ENCODE measurements at places on chromosomes 1 and 21. TPM values are rescaled to one million over a fixed set of nuclear protein-coding genes. Genes with fewer than 3 reads are reported as not detected.

FCRL1 gene
- 0.09 TPM for total RNA-seq

ATP6V1G3 gene
- total RNA-seq, result not detected

TSPEAR gene
- 0.04 TPM for total RNA-seq

PCP4L1 gene
- 0.04 TPM for total RNA-seq

DNA sequence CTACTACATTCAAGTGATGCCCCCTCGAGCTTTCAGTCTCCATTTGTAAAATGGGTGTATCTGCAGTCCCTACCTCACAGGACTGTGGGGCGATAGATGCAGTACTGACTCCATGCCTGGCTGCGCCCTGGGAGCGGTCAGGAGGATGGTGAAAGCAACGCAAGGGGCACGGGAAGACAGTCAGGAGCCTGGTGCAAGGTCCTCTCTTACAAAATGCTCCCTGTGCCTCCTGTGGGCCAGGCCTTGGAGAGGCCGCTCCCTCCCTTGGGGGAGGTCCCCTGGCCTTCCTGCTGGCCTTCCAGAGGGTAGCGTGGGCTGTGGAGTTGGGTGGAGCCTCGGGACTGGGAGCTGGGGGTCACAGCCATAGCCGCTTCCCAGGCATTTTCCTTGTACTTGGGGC lies 21.6 kb downstream of the FAM151A start:
- H3K36me3 ChIP-seq, result peaks cover 32% of the 10 kb centered on the region
- H3K4me1 ChIP-seq, result peaks cover 7% of the 10 kb centered on the region
- no peak for DNase-seq
- H3K27ac ChIP-seq, result no peak overlapping the region

- H3K4me1 ChIP-seq, result no peaks in the 10 kb centered on the region
- no peaks in the 10 kb centered on the region for H3K36me3 ChIP-seq
- no peaks in the 10 kb centered on the region for H3K27me3 ChIP-seq
- DNase-seq, result peak; percentile 80
- H3K27ac ChIP-seq, result no peak overlapping the region
Observed at GRCh38 chr1:60118085-60118484, 44.5 kb upstream of the C1orf87 start.

DNA sequence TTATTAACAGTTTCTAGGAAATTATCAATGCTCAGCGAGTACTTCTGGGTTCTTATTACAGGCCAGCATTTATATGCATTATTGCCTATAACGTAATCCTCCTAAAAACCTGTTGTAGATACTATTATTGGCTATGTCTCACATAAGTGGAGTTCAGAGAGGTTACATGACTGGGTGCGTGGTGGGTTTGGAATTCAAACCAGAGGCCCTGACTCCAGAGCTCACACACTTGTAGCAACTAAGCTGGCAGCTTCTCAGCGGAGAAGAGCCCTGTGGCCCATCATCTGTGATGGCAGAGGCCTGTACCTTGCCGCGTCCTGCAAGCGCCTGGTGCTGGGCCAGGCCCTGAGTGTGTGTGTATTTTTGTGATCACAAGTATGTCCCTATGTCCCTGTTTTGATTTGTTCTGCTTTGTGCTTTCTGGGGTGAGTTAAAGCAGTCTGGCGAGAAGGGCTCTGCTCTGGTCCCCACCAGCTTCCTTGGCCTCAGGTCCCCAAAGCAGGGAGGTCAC lies 66.7 kb downstream of the HTR6 start:
- no peak overlapping the region for H3K27ac ChIP-seq
- H3K4me3 ChIP-seq, result no peak overlapping the region
- no peak for DNase-seq
- peaks cover 24% of the 10 kb centered on the region for H3K4me1 ChIP-seq
- no peaks in the 10 kb centered on the region for H3K27me3 ChIP-seq

GRCh38 chr1:100075773-100076172 lies 57.0 kb downstream of the SASS6 start:
- no peaks in the 10 kb centered on the region for H3K27me3 ChIP-seq
- no peak overlapping the region for H3K4me3 ChIP-seq
- no peak for DNase-seq

- peaks cover 2% of the 10 kb centered on the region for H3K4me1 ChIP-seq
- peaks cover 85% of the 10 kb centered on the region for H3K36me3 ChIP-seq
- H3K4me3 ChIP-seq, result no peak overlapping the region
- H3K27me3 ChIP-seq, result no peaks in the 10 kb centered on the region
- no peak overlapping the region for H3K27ac ChIP-seq
- DNase-seq, result no peak
Observed at GRCh38 chr1:110055493-110056284, 14.8 kb downstream of the ALX3 start.

GRCh38 chr1:154719586-154720327 lies 111.8 kb upstream of the ADAR start:
- no peak for DNase-seq
- no peak overlapping the region for H3K27ac ChIP-seq

DNA sequence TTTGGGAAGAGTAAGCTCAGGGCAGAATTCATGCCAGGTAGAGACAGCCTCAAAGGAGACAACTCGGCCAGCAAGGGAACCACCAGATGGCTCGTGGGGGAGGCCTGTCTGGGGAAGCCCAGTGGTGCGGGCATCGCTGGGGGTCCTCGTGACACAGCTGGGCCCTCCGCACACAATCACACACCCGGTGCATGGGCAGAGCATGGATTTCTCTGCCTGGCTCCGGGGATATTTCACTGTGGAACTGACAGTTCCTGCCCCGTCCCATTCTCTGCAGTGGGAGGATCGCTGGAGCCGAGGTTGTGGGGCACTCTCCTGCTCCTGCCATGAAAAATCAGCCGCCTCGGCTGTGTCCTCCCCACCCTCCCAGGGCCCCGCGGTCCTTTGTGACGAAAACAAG lies 108.0 kb downstream of the CRYAA start:
- no peak overlapping the region for H3K4me3 ChIP-seq
- H3K4me1 ChIP-seq, result peaks cover 36% of the 10 kb centered on the region
- H3K36me3 ChIP-seq, result no peaks in the 10 kb centered on the region
- no peak overlapping the region for H3K27ac ChIP-seq
- H3K27me3 ChIP-seq, result peaks cover 32% of the 10 kb centered on the region

GRCh38 chr1:237211031-237211430 lies 169.0 kb downstream of the RYR2 start:
- no peaks in the 10 kb centered on the region for H3K4me1 ChIP-seq
- H3K4me3 ChIP-seq, result no peak overlapping the region
- H3K27me3 ChIP-seq, result no peaks in the 10 kb centered on the region
- DNase-seq, result no peak
- no peaks in the 10 kb centered on the region for H3K36me3 ChIP-seq

- no peak overlapping the region for H3K27ac ChIP-seq
- H3K4me1 ChIP-seq, result no peaks in the 10 kb centered on the region
- no peaks in the 10 kb centered on the region for H3K36me3 ChIP-seq
Observed at GRCh38 chr1:189336115-189337100, 1141.3 kb downstream of the BRINP3 start.

Data from muscle of leg (tissue), 16 donors.